GM23248 (cell line): ENCODE measurements at places on chromosomes 16 and 17. TPM values are rescaled to one million over a fixed set of nuclear protein-coding genes. Genes with fewer than 3 reads are reported as not detected.

Gene EVI2B
- 0.22 TPM in 1 of 2 replicates, not detected in the other for total RNA-seq

Gene C16orf89
- not detected in 2 replicates for total RNA-seq

Gene TMEM114
- total RNA-seq: not detected in 2 replicates

Gene RPL23
- total RNA-seq: 516 and 553 TPM in 2 replicates

Gene PRSS33
- total RNA-seq: not detected in 2 replicates

Gene GINS2
- total RNA-seq: 3.8 and 9.9 TPM in 2 replicates

Gene RNF222
- total RNA-seq: not detected in 2 replicates

Gene HOXB13
- not detected in 2 replicates for total RNA-seq

Gene CBLN1
- not detected in 2 replicates for total RNA-seq

DNA sequence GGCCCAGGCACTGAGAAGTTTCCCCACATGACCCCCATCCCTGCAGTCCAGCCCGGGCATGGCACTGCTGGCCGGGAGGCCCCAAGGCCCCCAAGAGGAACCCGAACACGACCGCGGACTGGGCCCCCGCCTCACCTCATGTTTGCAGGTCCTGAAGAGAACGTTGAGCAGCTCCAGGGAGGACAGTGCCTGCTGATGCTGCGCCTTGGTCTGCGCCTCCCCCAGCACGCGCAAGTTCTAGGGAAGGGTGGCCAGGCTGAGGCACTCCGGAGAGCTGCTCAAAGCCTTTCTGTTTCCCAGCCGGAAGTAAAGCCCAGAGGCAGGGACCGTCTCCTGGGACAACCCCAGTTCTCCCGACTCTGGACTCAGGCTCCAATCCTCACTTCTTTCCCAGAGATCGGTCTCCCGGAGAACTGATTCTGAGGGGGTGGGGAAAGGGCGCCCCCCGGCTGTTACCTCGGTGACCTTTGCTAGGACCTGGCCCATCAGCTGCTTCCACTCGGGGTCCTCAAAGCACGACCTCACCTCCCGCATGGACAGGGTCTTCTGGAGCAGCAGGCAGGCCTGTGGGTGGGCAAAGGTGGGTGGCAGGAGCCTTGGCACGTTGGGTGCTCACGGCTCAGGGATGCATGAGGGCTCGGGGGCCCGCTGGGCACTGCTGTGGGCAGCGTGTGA, 13.7 kb downstream of the MYBBP1A start:
- no peak for DNase-seq

- no peak for DNase-seq
These were observed 14.2 kb downstream of the COX6A2 start for GRCh38 chr16:31413943-31414342.

DNA sequence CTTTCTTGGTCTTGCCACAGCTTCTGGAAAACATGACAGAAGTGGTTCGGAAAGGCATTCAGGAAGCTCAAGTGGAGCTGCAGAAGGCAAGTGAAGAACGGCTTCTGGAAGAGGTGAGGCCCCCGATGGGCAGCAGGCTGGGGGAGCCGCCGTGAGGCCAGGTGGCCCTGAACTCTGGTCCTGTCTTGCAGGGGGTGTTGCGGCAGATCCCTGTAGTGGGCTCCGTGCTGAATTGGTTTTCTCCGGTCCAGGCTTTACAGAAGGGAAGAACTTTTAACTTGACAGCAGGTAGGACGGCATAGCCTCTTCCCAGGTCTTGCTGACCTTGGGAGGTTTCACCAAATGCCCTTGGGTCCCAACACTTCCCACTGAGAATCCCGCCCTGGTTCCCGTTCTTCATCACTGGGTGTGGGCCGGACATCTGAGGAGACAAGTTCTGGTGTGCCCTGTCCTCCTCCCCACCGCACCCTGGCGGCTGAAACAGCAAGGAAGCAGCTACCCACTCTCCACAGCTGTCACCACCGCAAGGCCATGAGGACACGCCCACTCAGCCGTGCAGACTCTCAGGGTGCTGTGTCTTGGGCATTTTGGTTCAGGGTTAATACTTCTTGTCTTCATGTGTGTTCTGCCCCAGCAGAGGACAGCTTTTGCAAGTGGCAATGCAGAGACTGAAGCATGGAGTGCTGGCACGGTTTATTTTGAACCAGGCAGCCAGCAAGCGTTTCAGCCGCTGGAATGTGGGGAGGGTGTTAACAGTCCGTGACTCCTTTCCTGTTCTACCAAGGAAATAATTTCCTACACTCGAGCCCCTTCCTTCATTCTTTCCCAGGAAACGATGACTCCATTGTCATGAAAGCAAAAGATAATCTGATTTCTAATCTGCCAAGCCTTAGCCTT, 21.4 kb downstream of the NTAN1 start:
- peak; percentile 75 for DNase-seq

DNA sequence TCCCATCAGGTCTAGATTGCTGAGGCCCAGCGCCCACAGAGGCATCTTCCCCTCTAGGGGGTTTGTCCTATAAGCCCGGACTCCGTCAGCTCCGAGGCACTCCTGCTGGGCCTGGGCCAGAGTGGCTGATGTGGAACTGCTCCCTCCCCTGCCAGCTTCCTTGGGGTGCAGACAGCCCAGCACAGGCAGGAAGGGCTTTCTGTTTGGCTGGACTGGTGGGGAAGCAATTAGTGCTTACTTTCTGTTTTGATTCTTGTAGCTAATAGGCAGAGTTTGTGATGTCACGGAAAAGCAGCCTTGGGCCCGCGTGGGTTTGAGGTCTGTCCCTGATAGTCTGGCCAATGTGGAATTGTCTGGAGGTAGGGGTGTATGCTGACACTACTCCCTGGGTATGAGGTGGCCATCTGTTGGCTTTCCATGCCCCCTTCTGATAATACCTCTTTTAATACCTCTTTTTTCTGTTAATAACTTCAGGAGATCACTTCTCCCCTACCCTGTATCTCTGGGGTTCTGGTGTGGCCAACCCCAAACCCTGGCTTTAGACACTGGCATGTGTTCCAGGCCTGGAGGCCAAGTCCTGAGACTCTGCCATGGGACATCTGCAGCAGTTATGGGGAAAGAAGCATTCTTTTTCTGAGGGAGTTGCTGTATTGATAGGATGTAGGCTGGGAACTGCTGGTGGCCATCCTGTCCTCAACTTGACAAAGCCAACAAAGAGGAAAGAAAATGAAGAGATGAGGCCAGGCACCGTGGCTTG, 190.9 kb downstream of the RAB11FIP4 start:
- peak; percentile 78 for DNase-seq

DNA sequence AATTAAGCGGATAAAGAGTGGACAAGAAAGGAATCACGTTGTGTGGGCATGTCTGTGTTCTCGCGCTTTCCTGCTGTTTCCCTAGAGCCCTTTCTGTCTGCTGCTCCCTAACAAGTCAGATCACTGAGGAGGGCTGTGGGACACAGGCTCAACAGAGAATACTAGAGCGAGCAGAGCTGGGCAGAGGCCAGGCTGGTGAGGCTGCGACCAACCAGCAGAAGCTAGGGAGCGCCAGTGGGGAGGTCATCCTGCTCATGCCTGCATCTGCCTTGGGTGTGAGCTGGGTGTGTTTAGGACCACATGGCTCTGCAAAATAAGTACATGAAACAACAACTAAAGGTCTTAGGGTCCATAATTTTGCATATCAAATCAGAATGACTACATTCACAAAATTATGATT, 11.5 kb upstream of the FOXJ1 start:
- DNase-seq: no peak

GRCh38 chr16:9151597-9151996, 60.2 kb downstream of the HAPSTR1 start:
- DNase-seq: peak; percentile 29

- no peak for DNase-seq
These were observed 57.1 kb downstream of the BRIP1 start for GRCh38 chr17:61806081-61806828.

GRCh38 chr16:21100447-21100846, 50.2 kb downstream of the DNAH3 start:
- DNase-seq: peak; percentile 78

DNA sequence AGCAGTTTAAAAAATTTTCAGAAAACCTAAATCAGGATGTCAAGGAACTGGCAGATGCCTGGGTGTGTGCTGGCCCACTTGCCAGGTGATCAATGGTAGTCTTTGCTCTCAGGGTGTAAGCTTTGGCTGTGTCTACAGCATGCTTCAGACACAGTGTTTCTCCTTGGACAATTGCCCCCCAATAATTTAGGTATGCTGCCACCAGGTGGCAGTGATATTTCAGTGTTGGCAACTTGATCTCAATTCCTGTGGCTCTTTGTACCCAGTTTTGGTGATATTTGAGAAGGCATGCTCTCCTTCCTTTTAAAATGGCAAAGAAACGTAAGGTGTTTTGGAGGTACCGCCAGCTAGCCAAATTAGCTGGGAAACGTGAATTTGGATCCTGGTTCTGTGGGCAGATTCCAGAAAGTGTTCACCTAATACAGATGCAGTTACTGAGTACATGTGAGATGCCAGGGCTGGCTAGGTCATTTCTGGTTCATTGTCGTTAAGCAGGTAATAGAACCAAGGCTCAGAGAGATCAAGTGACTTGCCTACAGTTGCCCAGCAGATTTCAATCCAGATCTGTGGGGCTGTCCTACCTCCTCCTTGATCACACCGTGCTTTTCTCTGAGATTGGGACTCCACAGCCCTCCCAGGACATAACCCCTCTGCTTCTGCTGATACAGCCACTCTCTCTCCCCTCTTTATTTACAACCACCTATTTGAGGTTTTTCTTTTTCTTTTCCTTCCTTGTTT, 155.6 kb upstream of the PLCG2 start:
- DNase-seq: peak; percentile 69

DNA sequence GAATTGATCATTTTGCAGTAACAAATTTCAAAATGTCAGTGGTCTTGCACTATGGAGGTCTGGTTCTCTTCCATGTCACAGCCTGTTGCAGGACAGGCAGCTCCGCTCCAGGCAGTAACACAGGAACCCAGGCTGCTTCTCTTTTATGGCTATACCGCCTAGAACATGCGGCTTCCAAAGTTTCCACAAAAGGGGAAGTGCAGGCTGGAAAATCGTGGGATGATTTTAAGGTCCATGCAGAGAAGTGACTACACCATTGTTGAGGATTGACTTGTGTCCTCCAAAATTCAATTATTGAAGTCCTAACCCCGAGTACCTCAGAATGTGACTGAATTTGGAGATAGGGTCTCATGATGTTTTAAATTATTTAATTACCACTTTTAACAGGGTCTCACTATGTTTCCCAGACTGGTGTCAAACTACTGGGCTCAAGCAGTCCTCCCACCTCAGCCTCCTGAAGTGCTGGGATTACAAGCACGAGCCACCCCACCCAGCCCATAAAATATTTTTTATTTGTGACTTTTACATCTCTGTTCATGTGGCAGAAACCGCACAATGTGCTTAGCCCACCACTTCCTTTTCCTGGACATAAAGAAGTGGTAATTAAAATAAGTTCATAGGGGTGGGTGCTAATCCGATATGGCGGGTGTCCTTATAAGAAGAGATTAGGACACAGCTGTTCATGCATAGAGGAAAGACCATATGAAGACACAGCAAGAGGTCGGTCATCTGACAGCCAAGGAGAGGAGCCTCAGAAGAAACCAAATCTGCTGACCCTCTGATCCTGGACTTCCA, 279.2 kb upstream of the RPL38 start:
- DNase-seq: no peak

- DNase-seq: no peak
These were observed 3.7 kb downstream of the ACSF3 start for GRCh38 chr16:89097392-89097772.

- DNase-seq: no peak
These were observed 143.4 kb upstream of the HS3ST2 start for GRCh38 chr16:22670551-22671041.

DNA sequence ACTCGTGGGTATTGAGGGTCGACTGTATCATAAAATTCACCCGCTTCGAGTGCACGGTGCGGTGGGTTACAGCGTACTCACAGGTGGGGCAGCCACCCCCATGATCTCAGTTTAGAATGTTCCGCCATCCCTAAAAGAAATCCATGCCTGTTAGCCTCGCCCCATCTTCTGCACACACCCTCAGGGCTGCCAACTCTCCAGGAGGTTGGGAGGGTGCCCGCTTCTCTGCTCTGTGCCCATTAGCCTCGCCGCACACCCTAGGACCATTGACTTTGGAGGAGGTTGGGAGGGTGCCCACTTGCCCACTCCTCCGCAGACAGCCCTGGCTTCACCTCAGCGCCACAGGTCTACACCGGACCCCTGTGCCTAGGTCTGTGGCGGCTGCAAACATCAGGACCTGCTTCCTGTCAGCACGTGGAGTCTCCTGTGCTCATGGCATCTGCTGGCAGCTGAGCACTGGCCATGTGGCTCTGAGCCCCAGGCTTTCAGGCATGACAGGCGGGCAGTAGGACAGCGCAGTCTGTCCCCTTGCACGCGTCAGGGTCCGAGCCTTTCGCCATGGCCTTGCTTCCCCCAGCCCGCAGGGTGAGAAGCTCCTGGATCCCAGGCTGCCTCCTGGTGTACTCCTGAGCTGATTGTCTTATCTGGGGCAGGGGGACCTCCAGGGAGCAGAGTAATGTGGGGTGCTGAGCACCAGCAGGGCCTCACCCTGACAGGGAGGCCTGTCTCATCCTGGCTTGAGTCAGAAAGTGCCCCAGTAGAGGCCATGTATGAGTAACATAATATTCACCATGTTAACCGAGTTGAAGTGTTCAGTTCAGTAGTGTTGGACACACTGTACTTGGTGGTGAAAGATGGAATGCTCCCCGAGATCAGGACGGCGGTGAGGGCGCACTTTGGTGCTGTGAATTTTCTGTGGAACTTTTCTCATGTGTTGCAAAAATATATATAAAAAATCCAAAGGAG, 21.9 kb downstream of the NME3 start:
- DNase-seq: peak; percentile 53

GRCh38 chr17:74145756-74146155, 57.7 kb upstream of the RPL38 start:
- DNase-seq: no peak
